Osteoblast (primary cell): ENCODE measurements at places on chromosomes 13 and 19. TPM values are rescaled to one million over a fixed set of nuclear protein-coding genes. Genes with fewer than 3 reads are reported as not detected.
A peak's percentile ranks its signal among the peaks of the same experiment; 100 is the strongest.

DNA sequence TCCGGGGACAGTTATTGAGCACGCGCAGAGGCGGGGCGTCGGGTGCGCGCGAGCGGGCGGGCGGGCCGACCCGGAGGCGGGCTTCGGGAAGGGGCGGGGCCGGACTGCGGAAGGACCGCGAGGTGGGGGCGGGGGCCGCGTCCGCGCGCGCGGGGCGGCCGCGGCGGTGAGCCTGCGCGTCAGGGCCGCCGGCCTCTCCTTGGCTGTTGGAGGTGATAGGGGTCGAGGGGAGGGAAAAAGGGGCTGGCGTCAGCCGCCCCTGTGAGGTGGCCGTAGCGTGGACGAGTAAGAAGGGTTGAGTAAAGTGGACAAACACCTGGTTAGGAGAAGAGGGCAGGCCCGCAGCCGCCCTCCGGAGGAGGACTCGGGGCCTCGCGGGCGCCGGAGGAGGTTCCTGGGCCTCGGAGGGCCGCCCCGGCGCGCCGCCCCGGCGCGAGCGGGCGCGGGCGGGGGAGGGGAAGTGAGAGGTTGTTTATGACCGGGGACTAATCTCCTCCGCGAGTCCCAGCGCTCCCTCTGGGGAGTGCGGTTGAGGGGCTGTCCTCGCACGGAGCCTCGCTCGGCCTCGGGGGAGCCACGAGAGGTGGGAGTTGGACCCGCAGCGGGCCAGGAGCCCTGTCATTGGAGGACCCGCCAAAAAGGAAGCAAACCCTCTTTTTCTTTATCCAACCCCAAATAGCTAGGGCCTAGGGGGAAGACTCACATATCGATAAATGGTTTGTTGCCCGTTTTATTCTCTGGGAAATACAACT lies 547 bp upstream of the INTS6 start:
- peak; percentile 94 for DNase-seq
- peaks cover 41% of the 10 kb centered on the region for H3K36me3 ChIP-seq
- H3K4me1 ChIP-seq = peaks cover 18% of the 10 kb centered on the region
- peak overlapping the region; percentile 85 for H3K27ac ChIP-seq
- H3K27me3 ChIP-seq = no peaks in the 10 kb centered on the region
- peak overlapping the region; percentile 87 for H3K4me3 ChIP-seq

GRCh38 chr13:33017323-33017929 lies 1.2 kb downstream of the KL start:
- H3K4me1 ChIP-seq = no peaks in the 10 kb centered on the region
- H3K4me3 ChIP-seq = no peak overlapping the region
- no peak overlapping the region for H3K27ac ChIP-seq
- H3K36me3 ChIP-seq = no peaks in the 10 kb centered on the region
- peak; percentile 74 for DNase-seq

DNA sequence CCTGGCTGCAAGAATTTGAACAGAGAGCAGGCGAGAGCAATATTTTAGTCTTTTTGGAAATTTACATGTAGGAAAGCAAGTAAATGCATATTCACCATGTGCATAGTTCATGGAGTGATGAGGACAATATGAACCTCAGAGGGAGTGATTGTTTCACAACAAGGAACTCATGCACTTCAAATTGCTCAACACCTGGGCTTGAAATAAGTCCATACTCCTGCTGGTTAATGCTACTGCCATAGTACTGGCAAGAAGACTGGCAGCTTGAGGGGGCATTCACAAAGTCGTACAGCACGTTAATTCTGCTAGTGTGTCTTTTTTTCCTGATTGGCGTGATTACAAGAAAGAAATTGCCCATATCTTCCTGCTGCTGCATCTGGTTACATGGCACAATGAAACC lies 267.6 kb downstream of the PCDH17 start:
- no peak for DNase-seq
- H3K27ac ChIP-seq = no peak overlapping the region
- no peaks in the 10 kb centered on the region for H3K27me3 ChIP-seq
- H3K4me3 ChIP-seq = no peak overlapping the region

GRCh38 chr19:1336079-1336684 lies 47.5 kb upstream of the NDUFS7 start:
- no peaks in the 10 kb centered on the region for H3K4me1 ChIP-seq
- H3K36me3 ChIP-seq = no peaks in the 10 kb centered on the region
- H3K4me3 ChIP-seq = no peak overlapping the region
- DNase-seq = no peak
- no peak overlapping the region for H3K27ac ChIP-seq

DNA sequence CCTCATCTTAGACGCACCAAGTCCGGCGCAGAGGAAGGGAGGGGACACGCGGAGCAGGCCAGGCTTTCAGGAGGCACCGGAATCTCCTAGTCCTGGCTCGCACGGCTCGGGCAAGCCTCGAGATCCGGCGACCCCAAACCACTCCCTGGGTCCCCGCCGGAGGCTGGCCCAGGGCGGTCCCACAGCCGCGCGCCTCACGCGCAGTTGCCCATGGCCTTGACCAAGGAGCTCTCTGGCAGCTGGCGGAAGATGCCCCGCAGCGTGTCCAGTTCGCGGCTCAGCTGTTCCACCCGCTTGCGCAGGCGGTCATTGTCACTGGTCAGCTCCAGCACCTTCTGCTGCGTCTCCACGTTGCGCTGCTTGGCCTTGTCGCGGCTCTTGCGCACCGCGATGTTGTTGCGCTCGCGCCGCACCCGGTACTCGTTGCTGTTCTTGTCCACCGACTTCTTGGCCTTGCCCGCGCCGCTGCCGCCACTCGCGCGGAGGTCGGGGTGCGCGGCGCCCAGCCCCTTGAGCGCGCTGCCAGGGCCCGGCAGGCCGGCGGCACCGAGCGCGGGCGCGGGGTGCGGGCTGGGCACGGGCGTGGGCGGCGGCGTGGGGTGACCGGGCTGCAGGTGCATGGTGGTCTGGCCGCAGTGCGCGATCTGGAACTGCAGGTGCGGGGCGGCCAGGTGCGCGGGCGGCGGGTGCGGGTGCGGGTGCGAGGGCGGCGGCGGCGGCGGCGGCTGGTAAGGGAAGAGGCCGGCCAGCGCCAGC lies 1.0 kb downstream of the CEBPA start:
- no peaks in the 10 kb centered on the region for H3K36me3 ChIP-seq
- H3K4me1 ChIP-seq = peaks cover 4% of the 10 kb centered on the region
- peak; percentile 78 for DNase-seq
- peaks cover 59% of the 10 kb centered on the region for H3K27me3 ChIP-seq
- peak overlapping the region; percentile 25 for H3K4me3 ChIP-seq

- peaks cover 56% of the 10 kb centered on the region for H3K36me3 ChIP-seq
- no peak for DNase-seq
- H3K4me1 ChIP-seq = no peaks in the 10 kb centered on the region
- H3K27ac ChIP-seq = no peak overlapping the region
Measured at GRCh38 chr19:46385636-46386035, 27.7 kb downstream of the CCDC8 start.

- H3K27me3 ChIP-seq = no peaks in the 10 kb centered on the region
- no peaks in the 10 kb centered on the region for H3K4me1 ChIP-seq
- no peak overlapping the region for H3K4me3 ChIP-seq
- DNase-seq = no peak
- H3K27ac ChIP-seq = no peak overlapping the region
Measured at GRCh38 chr19:31461814-31462539, 112.7 kb upstream of the TSHZ3 start.

DNA sequence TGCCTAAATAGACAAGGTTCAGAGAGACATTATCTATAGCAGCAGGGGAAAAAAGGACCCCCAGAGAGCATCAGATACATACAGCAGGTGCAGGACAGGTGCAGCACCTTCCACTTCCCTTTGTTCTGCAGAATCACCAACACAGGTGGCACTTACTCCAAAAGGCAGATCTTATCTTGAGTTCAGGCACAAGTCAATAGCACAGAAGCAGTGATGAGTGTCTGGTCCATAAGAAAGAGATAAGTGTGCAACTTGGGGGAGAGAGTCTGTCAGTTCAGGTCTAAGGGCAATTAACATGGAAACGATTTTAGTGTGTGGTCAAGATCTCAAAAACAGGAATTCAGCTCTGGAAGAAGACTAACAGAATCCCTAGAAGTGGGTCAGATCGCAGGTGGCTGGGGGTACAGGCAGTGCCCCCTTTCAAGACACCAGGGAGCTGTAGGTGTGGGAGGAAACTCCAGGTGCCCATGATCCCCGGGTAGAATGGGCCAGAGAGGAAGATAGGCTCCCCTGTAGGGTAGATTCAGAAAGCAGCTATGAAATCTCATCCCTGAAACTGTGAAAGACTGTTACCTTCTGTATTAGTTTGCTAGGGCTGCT lies 40.6 kb downstream of the TNFSF11 start:
- no peak for DNase-seq
- H3K4me1 ChIP-seq = no peaks in the 10 kb centered on the region
- no peak overlapping the region for H3K4me3 ChIP-seq

DNA sequence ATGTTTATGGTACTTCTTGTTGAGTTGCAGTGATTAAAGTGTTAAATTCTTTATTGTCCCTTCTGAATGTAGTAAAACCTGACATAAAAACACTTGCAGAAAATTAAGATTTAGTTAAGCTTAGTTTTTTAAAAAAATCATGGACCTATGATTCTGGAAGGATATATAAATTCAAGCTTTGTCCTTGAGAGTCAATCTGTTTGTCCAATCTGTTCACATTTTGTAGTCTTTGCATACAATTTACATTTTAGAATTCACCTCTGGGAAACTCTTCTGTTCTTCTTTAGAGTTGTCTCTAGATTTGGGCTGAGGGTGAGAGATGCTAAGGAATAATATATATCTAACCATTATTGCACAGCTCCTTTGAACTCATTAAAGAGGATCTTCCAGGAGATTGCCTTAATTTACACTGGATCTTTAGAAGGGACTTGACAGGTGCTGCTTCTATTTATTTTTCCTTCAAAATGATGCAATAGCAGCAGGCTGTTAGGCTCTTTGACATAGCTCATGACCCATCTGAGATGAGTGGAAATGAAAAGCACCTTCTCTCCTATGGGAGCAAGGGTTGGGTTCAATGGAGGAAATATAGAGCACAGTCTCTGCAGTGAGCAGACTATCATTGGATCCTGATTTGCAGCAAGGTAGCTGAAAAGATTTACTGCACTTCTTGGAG lies 433.9 kb downstream of the GPC6 start:
- H3K4me3 ChIP-seq = no peak overlapping the region
- no peaks in the 10 kb centered on the region for H3K4me1 ChIP-seq
- no peak for DNase-seq
- H3K36me3 ChIP-seq = no peaks in the 10 kb centered on the region

- H3K4me3 ChIP-seq = peak within 1 kb of the TSS; percentile 74
- DNase-seq = peak; percentile 100
- H3K36me3 ChIP-seq = peaks cover 12% of the 10 kb centered on the region
- H3K27me3 ChIP-seq = no peaks in the 10 kb centered on the region
- H3K4me1 ChIP-seq = peaks cover 10% of the 10 kb centered on the region
Measured at GRCh38 chr19:11355160-11356073, at the start of gene PLPPR2. TSS of gene PLPPR2 (plus strand) at chr19:11355432. CDS start at chr19:11357674, 2,242 bp downstream.

DNA sequence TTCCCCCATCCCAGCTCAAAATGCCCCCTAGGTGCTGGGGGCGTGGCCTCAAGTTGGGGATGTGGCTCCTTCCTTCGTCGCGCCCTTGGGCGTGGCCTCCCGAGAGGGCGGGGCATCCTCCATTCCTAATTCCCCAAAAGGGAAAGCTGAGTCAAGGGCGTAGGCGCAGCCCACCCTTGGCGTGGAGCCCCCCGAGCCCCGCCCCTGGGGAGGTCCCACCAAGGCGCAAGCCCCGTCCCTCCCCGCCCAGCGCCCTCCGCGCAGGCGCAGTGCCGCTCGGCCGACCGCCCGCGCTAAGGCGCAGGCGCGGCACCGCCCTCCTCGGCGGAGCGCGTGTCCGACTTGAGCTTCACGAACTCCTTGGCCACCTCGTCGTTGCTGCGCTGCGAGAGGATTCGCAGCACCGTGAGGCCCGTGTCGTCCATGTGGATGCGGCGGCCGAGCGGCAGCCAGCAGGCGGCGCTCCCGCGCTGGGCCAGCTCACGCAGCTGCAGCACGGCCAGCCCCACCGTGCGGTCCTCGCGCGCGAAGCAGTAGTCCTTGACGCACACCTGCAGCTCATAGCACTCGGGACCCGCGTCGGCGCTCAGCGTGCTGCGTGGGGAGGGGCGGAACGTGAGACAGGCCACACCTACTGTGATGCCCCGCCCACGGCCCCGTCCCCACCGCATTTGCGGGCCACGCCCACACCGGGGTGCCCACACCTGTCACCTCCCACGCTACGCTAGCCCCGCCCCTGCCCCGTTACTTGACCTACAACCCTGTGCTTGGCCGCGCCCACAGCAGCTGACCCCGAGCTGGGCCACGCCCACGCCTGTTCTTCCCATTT lies 50.5 kb downstream of the COLGALT1 start:
- peaks cover 27% of the 10 kb centered on the region for H3K27me3 ChIP-seq
- peak overlapping the region; percentile 49 for H3K4me3 ChIP-seq
- no peak overlapping the region for H3K27ac ChIP-seq

- no peak overlapping the region for H3K27ac ChIP-seq
- DNase-seq = peak; percentile 62
- H3K4me3 ChIP-seq = no peak overlapping the region
- H3K36me3 ChIP-seq = no peaks in the 10 kb centered on the region
Measured at GRCh38 chr19:43625918-43626579, 6.6 kb upstream of the ZNF428 start.

The MISP gene
- 0.36 and 0.59 TPM in 2 replicates for total RNA-seq

The TMPRSS9 gene
- 0.29 and 1.1 TPM in 2 replicates for total RNA-seq

The MYBPC2 gene
- not detected in 2 replicates for total RNA-seq

The FAM216B gene
- under 0.01 TPM in 1 of 2 replicates, not detected in the other for total RNA-seq

The CEACAM7 gene
- total RNA-seq = not detected in 2 replicates
